Stimulated activated CD8-positive, alpha-beta memory T cell treated with anti-CD3 and anti-CD28 coated beads, Interleukin-4, amount 100 ng/mL, for 4 hours (primary cell): ENCODE measurements at places on chromosomes 2 and 18.

- no peak for DNase-seq
These were observed 111.4 kb upstream of the GATA6 start for GRCh38 chr18:22057908-22058527.

DNA sequence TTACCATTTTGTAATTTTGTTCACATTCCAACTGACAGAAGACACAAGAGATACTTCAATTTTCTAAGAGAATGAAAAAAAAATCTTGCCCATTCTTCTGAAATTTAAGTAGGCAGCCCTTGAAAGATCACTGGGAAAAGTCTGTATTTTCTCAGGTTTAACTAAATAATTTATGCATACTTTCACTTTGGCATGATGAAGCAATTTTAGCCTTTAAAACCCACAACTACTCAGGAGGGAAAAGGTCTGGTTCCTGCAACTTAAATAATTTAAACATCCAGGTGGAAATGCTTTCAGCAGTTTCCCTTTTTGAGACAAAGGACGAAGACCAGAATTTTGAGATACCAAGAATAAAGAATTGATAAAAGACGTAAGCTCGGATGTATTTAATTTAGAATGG, 61.4 kb downstream of the ZEB2 start:
- DNase-seq, result no peak

GRCh38 chr2:217242947-217243346, 383.1 kb upstream of the TNP1 start:
- no peak for DNase-seq

DNA sequence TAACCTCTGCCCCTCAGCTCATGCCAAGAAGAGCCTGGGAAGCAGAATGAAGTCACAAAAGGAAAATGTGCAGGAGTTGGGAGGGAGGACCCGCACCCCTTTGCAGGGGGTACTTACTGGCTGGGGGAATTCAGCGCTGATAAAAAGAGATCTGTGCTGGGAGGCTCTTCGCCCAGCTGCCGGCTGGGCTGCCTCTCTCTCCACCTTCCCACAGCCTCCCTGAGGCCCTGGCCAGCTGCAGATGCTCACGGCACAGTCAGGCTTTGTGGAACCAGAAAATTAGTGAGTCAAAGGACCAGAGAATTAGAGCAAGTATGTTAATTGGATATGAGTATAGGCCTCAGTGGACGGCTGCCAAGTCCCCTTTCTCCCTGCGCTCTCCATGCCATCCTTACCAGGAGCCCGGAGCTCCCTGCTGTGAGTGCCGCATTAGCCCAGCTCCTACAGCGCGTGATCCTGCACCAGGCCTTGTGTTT, 181.7 kb upstream of the SH3BP4 start:
- no peak for DNase-seq

DNA sequence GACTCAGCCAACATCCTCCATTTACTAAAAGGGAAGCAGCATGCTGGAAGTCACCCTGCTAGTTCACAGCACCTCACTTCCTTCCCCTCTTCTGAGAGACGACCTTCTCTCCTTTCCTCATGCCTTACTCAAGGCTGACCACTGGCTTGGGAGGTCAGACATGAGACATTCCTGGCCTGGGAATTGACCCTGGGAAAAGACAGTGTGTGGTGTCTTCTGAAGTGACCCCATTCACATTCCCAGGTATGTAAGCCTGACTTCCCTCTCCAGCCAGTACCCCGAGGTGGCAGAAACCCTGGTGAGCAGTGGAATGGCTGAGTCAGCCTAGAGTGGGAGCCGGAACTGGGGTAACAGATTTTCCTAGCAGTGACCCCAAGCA, 92.4 kb downstream of the PLB1 start:
- DNase-seq, result no peak

- no peak for DNase-seq
These were observed 76.7 kb downstream of the XDH start for GRCh38 chr2:31337860-31338259.

GRCh38 chr2:152303951-152304350, 31.0 kb upstream of the FMNL2 start:
- DNase-seq, result no peak

DNA sequence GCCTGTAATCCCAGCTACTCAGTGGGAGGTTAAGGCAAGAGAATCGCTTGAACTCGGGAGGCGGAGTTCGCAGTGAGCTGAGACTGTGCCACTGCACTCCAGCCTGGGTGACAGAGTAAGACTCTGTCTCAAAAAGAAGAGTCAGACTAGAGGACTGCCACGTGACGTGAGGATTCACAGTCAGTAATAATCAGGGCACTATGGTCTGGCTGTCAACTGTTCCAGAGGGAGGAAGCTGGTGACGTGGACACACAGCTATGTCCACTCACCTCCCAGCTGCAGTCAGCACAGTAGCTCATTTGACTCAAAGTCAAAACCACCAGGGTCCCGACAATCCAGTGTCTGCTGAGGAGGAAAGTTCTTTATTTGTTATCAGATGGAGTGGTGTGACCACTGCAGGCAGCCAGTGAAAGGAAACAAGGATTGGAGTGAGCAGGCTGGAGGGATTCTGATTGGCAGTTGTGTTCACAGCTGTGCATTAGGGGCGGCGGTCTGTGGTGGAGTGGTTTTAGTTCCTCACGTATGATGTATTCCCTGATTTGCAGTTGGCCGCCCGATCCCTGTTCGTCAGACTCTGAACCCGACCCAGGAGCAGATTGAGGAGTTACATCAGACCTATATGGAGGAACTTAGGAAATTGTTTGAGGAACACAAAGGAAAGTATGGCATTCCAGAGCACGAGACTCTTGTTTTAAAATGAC, 37.9 kb downstream of the MOGAT1 start:
- no peak for DNase-seq

DNA sequence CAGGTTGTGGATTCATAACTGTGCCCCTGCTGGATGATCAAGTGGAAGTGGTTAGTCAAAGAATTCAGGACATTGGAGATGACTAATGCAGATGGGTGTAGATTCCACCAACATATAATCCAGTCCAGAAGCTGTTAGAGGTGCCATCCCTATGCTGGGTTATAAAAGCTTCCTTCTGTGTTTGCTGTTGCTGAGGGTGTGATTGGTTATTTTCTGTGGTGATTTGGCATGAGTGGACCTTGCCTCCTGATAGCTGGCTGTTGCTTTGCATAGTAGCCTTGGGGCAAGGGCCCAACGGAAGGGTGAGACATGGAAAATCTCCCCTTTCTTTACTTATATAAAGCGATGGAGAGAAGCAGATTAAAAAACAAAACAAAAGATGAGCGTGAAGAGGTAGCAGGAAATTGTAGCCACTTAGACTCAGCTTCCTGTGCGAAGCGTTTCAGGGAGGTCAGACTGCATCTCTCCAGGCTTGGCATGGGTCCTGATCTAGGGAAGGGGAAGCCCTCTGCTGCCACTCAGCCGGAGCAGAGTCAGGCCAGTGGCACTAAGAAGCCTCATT, 190.4 kb downstream of the FMNL2 start:
- DNase-seq, result no peak

DNA sequence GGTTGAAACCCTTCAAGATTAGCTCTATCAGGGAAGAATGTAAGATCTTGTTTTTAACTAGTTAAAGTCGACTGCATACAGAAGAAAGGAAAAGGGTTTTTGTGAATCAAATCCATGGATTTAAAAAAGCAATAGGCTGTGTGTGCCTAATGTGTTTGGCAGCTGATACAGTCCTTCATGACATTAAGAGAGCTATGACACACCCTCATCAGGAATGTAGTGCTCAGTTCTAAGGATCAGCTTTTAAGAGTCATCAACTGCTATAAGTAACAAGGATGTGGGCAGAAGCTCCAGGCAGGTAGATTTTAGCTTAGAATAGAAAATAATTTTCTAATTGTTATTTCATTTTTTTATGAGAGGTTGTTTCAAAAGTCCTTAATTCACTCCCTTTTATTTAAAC, 52.9 kb downstream of the PPP1R1C start:
- DNase-seq, result no peak

GRCh38 chr18:3411854-3412268, 38.1 kb upstream of the TGIF1 start:
- DNase-seq, result no peak

DNA sequence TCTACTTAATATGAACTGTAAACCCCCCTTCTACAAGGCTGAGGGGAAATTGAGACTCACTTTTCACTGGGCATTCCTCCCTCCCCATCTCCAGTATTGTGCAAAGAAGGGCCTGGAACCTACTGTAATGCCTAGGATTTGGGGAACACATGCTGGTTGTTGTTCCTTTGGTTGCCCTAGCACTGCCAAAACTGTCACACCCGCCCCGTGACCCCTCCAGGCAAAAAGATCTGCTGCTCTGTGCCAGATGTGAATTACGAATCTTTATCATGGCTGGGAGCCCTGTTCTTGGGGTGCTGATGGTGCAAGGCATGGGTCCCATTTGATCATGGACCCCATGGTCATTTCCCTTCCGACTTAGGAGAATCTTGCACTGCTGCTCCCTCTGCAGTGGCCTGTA, 95.4 kb downstream of the CABLES1 start:
- DNase-seq, result no peak

DNA sequence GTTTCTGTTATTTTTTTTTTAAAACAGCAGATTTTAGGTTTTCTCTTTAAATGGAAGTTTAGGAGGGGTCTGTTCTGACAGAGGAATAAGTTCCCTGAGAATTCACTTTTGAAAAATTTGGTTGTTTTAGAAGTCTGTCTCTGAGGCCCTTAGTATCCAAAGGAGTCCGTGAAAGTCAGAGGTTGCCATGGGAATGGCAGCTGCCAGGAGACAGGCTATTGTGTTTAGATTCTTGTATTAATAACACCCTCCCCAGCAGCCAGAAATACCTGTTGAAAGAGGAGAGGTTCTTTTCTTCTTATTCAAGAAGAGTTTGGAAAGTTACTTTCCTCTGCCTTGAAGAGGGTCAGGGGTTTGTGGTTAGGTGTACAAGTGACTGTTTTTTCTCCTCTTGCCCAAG, 29.5 kb downstream of the TNP1 start:
- no peak for DNase-seq
